ELF-1 (cell line): ENCODE measurements at places on chromosomes 13 and 19.
A peak's percentile ranks its signal among the peaks of the same experiment; 100 is the strongest.

GRCh38 chr13:101454767-101455166, 2.3 kb downstream of the ITGBL1 start:
- DNase-seq = no peak

GRCh38 chr19:32401992-32402391, 3.6 kb upstream of the DPY19L3 start:
- no peak for DNase-seq

DNA sequence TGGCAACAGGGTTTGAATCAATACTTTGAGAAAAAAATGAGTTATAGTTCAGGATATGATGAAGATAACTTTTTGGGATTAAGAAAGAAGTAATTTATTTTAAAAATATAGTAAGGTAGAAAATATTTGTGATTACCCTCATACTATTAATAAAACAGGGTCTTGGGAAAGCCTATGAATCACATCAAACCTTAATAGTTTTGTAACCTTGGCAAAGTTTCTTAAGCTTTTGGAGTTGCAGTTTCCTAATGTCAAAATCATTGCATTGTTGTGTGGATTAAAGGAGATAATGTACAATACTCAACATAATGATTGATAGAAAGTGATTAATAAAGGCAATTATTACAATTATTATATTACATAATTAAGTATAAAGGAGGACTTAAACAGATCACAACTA, 149.0 kb downstream of the LMO7 start:
- no peak for DNase-seq

- DNase-seq = no peak
These were observed 6.6 kb downstream of the TMEM272 start for GRCh38 chr13:51838240-51838846.

DNA sequence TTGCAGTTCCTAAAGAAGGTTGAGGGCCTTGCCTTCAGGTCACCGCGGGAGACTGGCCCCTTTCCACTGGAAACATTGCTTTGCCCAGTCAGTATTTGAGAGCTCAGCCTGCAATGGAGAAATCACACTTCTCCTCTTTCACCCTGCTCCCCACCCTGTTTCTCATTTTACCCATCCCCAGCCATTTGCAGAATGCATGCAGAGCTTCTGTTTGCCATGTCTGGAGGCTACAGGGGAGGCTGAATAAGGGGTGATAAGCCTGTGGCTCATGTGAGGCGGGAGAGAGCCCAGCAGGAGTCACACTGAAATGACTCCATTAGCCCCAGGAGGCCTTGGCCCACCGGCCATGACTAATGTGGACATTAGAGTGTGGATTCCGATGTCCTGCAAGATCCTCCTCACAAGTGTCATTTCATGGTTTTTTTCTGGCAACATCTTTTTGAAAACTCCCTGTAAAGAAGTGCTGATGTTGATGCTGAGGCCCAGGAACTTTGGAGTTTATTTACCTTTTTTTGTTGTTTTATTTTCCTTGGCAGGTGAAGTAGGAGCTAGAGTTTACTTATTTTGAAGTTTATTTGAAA, 6.3 kb downstream of the SPINT2 start:
- DNase-seq = peak; percentile 58

- no peak for DNase-seq
These were observed 9.6 kb downstream of the DGKH start for GRCh38 chr13:42057918-42058530.

GRCh38 chr13:76210262-76210661, 574.1 kb downstream of the LMO7 start:
- DNase-seq = no peak

- peak; percentile 82 for DNase-seq
These were observed 17.2 kb upstream of the DACT3 start for GRCh38 chr19:46678110-46678732.

- no peak for DNase-seq
These were observed 7.9 kb upstream of the MAB21L1 start for GRCh38 chr13:35484384-35484783.

DNA sequence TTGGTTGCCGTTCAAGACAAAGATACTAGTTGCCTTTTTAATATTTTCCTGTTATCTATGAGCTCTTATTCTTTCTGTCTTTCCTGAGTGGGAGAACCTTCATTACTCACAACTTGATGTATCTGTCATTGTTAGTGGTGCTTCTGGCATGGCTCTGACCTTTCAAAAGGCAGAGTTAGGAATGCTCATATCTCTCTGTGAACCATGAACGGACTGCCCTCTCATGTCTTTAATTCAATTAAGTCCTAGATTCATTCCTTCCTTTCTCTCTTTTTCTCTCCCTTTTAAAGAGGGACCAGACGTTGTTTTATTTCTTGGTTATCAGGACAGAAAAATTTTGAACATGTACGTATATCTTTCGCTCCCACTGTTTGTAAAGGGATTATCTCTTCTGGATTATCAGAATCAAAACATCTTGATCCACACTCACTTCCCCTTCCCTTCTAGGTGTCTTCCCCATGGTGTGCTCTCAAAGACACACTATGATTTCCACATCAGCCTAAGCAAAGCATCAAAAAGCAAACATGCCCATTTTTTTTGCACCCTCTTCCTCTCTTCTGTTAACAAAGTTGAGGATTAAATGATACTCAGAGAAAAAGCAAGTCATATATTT, 90.3 kb downstream of the LRCH1 start:
- no peak for DNase-seq

GRCh38 chr13:72537395-72537780, 190.0 kb downstream of the MZT1 start:
- DNase-seq = no peak

GRCh38 chr13:37068962-37069361, 9.5 kb upstream of the SUPT20H start:
- no peak for DNase-seq

- DNase-seq = no peak
These were observed 89.7 kb upstream of the SIAH3 start for GRCh38 chr13:45941261-45941660.

DNA sequence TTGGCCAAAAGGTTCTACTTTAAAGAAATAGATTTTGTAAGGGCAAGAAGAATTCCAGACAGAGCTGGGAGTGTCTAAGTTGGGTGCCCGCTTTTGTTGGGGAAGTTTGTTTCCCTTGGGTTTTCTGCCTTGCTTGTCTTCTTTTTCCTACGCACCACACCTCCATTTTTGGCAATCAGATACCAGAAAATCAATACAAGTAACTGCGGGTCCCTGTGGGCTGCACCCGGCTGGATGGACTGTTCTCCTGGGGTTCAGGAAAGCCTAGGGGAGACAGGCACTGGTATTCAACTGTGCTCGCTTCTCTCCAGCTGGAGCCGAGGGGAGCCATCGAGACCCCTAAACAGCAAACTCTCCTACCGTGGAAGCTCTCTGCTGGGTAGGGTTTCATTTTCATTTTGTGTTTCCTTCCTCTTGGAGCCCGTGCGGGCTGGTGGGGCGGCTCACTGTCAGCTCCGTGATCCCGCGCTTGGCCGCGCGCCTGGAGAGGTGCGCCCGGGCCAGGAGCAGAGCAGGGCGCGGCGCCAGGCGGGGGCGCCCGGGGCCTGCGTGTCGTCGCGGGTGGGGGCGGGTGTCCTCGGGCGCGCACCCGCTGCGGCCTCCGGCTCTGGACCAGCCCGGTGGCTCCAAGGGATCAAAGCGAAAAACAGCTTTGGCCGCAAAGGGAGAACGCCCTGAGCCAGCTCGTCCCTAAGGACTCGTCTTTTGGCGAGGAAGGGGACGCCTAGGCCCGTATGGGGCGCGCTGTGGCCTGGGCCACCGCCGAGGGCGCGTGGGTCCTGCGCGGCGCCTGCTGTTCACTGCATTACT, 347.2 kb downstream of the ZNF536 start:
- peak; percentile 50 for DNase-seq

DNA sequence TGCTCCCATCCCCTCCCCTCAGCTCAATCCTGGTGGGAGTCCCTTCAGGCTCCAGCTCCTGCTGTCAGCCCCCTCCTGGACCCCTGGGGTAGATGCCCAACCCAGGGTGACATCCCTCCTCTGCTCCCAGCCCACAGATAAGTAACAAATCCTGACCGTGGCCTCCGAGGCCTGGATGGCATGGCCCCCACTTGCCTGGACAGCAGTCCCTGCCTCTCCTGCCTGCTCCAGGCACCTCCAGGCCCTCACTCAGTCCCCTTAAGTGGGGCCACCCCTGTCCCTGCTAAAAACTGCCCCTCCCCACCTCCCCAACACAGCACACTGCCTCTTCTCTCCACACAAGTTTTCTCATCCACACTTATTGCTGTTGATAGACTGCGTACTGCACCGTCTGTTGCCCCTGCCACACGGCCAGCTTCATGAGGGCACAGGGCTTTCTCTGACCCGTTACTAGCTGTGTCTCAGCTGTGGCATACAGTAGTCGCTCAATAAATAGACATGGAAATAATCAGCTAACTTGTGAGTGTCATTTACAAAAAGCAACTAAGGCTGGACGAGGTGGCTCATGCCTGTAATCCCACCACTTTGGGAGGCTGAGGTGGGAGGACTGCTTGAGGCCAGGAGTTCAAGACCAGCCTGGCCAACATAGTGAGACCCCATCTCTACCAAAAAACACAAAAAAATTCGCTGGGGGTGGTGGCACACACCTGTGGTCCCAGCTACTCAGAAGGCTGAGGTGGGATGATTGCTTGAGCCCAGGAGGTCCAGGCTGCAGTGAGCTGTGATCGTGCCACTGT, 5.8 kb downstream of the CERS1 start:
- DNase-seq = no peak

- no peak for DNase-seq
These were observed 15.5 kb upstream of the AKT2 start for GRCh38 chr19:40300668-40301067.

- no peak for DNase-seq
These were observed 144.7 kb upstream of the KLF12 start for GRCh38 chr13:74278901-74279300.

DNA sequence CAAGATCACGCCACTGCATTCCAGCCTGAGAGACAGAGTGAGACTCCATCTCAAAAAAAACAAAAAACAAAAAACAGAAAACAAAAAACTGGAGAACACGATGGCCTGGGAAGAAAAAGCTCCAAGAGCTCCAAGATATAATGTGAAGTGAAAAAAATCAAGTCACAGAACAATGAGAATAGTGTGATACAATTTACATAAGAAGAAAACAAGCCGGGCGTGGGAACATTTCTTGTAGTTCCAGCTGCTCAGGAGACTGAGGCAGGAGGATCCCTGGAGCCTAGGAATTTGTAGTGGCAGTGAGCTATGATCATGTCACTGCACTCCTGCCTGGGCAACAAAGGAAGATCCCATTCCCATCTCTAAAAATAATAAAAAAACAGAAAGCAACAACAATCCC, 8.5 kb upstream of the LMTK3 start:
- DNase-seq = no peak

DNA sequence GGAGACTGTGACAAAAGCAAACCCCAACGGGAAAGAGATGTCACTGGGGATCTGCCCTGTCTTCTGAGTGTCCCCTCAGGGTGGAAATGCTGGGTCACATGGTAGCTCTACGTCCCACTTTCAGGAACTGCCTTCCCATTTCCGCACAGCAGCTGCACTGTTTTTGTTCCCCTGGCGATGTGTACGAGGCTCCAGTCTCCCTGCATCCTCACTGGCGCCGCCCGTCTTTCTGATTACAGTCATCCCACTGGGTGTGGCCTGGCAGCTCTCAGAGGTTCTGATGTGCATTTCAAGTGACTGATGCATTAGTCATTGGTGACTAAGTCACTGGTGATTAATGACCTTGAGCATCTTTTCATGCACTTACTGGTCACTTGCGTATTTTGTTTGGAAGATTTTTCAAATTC, 21.2 kb downstream of the PCID2 start:
- peak; percentile 63 for DNase-seq

- no peak for DNase-seq
These were observed 3.1 kb upstream of the ZNF471 start for GRCh38 chr19:56504581-56504980.

DNA sequence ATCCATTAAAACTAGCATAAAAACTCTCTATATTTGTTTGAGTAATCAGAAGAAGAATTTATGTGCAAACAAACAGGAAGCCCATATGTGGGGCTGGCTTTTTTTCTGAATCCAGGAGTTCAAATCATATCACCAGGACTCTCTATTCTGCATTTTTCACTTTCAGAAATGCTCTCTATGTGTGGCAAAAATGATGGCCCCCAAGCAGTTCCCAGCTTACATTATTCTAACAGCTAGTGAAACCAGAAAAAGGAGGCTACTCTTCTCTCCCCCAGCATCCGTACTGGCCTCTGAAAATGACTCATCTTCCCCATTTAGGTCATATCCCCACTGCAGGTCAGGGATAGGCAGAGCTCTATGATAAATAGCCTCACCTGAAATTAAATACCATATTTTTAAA, 20.4 kb downstream of the RBM26 start:
- no peak for DNase-seq

DNA sequence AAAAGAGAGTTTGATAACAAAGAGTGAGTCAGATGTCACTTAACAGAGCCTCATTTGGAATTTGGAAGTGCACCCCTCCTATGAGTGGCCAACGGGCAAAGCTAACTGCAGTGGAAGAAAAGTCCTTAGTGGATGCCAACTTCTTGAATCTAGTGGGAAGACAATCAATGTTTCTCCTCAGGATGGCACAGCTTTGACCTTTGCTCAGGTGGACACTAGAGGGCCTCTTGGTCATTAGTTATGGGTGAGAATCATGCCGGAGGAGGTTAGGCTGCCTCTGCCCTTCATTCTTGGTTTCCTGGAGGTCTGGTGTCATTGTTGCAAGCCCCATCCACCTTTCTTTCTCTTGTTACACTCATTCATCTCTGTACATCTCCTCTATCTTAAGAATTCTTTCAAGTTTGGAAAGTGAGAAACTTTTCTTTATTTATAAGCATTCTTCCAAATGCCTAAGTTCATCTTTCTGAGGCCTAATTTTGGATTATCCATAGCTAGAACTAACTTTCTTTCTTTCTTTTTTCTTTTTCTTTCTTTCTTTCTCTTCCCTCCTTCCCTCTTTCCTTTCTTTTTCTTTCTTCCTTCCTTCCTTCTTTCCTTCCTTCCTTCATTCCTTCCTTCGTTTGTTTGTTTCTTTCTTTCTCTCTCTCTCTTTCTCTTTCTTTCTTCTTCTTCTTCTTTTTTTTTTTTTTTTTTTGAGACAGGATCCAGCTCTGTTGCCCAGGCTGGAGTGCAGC, 327.2 kb upstream of the TSHZ3 start:
- peak; percentile 41 for DNase-seq
